ENCODE measurements at places on chromosomes 5 and 9. TPM values are rescaled to one million over a fixed set of nuclear protein-coding genes. Genes with fewer than 3 reads are reported as not detected.

Gene SLC36A2
- polyA plus RNA-seq: not detected

Gene BTNL8
- polyA plus RNA-seq: not detected

Gene RGS3
- 50.1 TPM for polyA plus RNA-seq

Gene SPAG8
- 0.58 TPM for polyA plus RNA-seq

Gene FAM153A
- not detected for polyA plus RNA-seq

Gene TRIM36
- 0.06 TPM for polyA plus RNA-seq

Gene AHRR
- 24.6 TPM for polyA plus RNA-seq

Gene ANKRD18A
- not detected for polyA plus RNA-seq

Gene GFI1B
- 0.10 TPM for polyA plus RNA-seq

Gene C5orf47
- polyA plus RNA-seq: not detected

Gene GPR151
- polyA plus RNA-seq: not detected

Gene PCDHGA3
- polyA plus RNA-seq: 1.2 TPM

Gene WDR38
- not detected for polyA plus RNA-seq

Gene TAS2R1
- polyA plus RNA-seq: 0.09 TPM

Gene SLC6A3
- polyA plus RNA-seq: not detected

Gene IGFBPL1
- polyA plus RNA-seq: 0.07 TPM

Gene CTXN3
- polyA plus RNA-seq: not detected

Gene FBN2
- polyA plus RNA-seq: 46.5 TPM

Gene MYMK
- not detected for polyA plus RNA-seq

Gene SCGB3A2
- not detected for polyA plus RNA-seq

Gene EIF4EBP3
- polyA plus RNA-seq: 2.8 TPM

Gene PCDHGA8
- polyA plus RNA-seq: 0.93 TPM

Gene CDX1
- polyA plus RNA-seq: 0.30 TPM

Gene BTNL3
- not detected for polyA plus RNA-seq

Gene MARCOL
- not detected for polyA plus RNA-seq

Gene OCLN
- polyA plus RNA-seq: 2.1 TPM

Gene CFAP90
- polyA plus RNA-seq: 0.10 TPM

Gene TMEM215
- polyA plus RNA-seq: not detected

Gene ZBED3
- polyA plus RNA-seq: 7.3 TPM

Gene COL23A1
- polyA plus RNA-seq: not detected

Gene SPARC
- polyA plus RNA-seq: 5,773 TPM

Gene SOHLH1
- polyA plus RNA-seq: not detected

Gene GHR
- 0.48 TPM for polyA plus RNA-seq

Gene FBXO4
- 6.6 TPM for polyA plus RNA-seq

Gene C6
- 0.22 TPM for polyA plus RNA-seq

Gene FAM200C
- 3.6 TPM for polyA plus RNA-seq

Gene SPATA31C2
- not detected for polyA plus RNA-seq

Gene PLPP7
- polyA plus RNA-seq: 0.57 TPM

Gene TMEM174
- polyA plus RNA-seq: not detected

Gene PCDHA3
- polyA plus RNA-seq: 0.20 TPM

Gene ZBTB26
- polyA plus RNA-seq: 9.6 TPM

Gene NSMF
- 20.7 TPM for polyA plus RNA-seq

Gene COL27A1
- 10.0 TPM for polyA plus RNA-seq

Gene RASEF
- 0.02 TPM for polyA plus RNA-seq
